Stimulated activated CD8-positive, alpha-beta memory T cell treated with anti-CD3 and anti-CD28 coated beads, Interleukin-4, amount 100 ng/mL, for 1 hour (primary cell): ENCODE measurements at places on chromosomes 4 and X.
A peak's percentile ranks its signal among the peaks of the same experiment; 100 is the strongest.

- DNase-seq = peak; percentile 56
Observed at GRCh38 chr4:77818602-77819403, at the start of gene CNOT6L. Gene CNOT6L, minus strand, starts transcription at chr4:77819368. Its CDS starts 60 bp downstream, at chr4:77819308.

DNA sequence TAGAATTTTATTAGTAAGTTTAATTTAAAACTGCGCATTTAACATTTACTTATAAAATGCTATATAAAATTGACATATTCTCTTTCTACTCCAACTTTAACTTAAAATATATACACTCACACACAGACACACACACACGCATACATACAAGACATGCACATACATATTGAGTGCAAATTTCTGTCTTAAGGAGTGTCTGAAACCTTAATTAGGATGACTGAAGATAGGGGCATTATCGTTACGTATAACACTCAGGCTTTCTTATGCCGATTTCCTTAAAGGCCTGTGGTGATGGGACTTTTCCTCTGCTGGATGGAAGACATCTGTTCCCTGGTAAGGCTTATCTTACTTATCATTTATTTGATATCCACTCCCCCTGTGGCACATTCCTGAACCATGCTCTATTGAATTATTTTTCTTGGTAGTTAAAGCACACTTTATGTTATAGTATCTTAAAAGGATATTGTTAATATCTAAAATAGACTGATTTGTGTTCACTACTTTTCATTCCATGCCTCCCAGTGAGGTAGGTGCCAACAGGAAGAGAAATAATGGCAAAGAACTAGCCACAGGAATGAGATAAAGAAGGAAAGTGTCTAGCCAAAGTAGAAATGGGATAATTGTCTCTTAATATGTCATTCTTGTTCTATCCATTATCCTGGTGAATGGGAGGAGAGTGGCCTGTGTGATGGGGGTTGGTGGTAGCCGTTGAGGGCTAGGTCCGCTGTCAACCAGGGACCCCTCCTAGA lies 92.9 kb upstream of the GPRIN3 start:
- DNase-seq = no peak

DNA sequence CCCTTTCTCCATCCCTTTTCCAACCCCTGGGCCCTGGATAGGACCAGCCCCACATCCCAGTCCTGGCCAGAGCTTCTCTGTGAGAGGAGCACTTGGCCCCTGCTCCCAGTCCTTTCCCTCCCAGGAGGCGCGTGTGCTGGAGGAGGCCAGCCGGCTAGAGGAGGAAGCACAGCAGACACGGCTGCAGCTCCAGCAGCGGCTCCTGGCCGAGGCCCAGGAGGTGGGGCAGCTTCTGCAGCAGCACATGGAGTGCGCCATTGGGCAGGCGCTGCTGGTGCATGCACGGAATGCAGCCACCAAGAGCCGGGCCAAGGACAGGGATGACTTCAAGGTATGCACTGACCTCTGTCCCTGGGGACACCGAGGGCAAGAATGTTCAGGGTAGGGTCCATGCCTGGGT lies 87.5 kb downstream of the EVC start:
- DNase-seq = no peak

- DNase-seq = no peak
Observed at GRCh38 chr4:8637456-8637984, 45.0 kb downstream of the CPZ start.

GRCh38 chrX:69196666-69197065 lies 31.4 kb upstream of the PJA1 start:
- DNase-seq = no peak

GRCh38 chr4:109764376-109764775 lies 34.5 kb upstream of the PLA2G12A start:
- DNase-seq = no peak

DNA sequence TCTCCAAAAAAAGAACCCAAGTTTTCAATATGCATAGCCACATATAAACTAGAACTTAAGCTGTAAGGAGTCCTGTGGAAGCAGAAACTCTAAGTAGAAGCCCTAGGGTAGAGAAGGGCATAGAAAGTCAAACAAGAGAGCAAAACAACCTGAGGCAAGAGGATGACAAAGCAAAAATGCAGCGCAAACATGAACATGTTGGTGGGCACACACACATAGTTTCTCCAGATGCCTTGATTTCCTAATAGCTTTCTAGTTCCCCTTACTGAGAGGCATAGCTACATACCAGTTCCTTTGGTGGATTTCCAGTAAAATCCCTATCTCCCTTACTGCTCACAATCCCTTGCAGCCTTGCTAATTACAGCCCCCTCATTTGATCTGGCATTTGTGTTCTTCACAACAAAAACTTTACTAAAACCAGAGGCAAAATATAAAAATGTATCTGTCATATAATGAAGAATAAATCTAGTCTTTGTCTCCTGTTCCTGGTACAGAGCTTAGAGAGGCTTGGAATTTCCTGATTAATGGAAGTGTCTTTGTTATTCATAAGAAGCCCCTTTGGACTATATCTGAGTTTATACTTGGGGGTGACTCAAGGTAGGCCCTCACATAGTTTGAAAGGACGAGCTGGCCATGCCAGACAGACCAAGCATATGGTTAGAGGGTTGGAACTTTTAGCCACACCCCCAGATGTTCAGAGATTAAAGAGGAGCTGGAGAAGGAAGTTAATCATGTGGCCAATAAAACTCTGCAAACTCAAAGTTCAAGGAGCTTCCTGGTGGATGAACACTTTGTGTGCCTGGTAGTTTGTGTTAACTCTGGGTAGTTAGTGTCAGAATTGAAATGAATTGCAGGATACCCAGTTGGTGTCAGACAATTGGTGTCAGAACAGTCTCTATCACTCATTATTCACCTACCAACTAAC lies 52.7 kb upstream of the ZCCHC13 start:
- DNase-seq = no peak

- no peak for DNase-seq
Observed at GRCh38 chr4:2352729-2353221, 65.7 kb downstream of the ZFYVE28 start.

DNA sequence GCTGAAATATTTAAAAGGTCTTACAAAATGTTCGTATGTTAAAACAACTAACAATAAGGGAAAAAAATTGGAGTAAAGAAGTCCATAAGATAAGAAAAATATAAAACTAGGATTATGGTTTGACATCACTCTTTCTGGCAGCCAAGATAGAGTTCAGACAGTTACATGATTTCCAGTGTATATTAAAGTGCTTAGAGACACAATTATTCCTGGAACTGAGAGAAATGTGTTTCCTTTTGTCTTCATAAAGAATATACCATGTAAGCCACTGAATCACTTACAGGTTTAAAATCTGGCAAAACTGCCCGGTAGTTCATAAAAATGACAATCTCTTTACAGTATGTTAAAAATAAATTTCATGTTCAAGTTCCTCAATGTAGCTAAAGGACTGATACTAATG lies 538.7 kb upstream of the ATOH1 start:
- no peak for DNase-seq

DNA sequence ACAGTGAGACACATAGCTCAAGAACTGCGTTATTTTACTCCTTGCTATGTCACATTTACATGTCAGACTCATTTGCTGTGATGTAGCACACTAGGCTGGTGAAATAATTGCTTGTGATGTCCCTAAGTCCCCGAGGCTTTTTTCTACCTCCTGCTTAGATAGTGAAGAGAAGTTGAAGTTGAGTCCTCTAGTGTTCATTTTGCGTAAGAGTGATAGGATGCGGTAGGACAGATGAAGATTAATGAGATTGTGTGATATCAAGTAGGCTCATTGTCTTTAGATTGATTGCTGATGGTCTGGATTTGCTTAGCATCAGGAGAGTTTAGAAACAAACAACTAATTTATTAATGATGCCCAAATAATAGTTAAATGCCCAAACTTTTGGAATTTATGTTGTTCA lies 173.6 kb upstream of the NUDT6 start:
- DNase-seq = no peak

- DNase-seq = no peak
Observed at GRCh38 chrX:37701588-37701987, 16.0 kb downstream of the XK start.

GRCh38 chrX:134544513-134545151 lies 84.7 kb downstream of the HPRT1 start:
- no peak for DNase-seq

- DNase-seq = no peak
Observed at GRCh38 chr4:77676842-77677241, 71.2 kb downstream of the CXCL13 start.

- DNase-seq = peak; percentile 52
Observed at GRCh38 chrX:149631234-149632165, at the start of gene TMEM185A. Gene TMEM185A, minus strand, starts transcription at chrX:149631792. Its CDS starts 212 bp downstream, at chrX:149631580.

- DNase-seq = no peak
Observed at GRCh38 chr4:123578276-123579029, 181.9 kb downstream of the SPRY1 start.

DNA sequence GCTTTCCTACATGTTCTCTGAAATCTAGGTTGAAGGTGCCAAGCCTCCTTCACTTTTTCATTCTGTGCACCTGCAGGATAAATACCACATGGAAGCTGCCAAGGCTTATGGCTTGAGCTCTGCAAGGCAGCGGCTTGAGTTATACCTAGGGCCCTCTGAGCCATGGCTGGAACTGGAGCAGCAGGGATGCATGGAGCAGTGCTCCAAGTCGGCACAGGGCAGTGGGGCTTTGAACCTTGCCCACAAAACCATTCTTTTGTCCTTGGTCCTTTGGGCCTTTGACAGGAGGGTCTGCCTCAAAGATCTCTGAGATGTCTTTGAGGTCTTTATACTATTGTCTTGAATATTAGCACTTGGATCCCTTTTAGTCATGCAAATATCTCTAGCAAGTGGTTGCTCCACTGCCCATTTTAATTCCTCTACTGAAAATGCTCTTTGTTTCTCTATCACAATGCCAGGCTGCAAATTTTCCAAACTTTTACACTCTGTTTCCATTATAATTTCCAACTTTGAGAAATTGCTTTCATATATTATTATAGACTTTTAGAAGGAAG lies 536.2 kb upstream of the KLHL4 start:
- DNase-seq = no peak

DNA sequence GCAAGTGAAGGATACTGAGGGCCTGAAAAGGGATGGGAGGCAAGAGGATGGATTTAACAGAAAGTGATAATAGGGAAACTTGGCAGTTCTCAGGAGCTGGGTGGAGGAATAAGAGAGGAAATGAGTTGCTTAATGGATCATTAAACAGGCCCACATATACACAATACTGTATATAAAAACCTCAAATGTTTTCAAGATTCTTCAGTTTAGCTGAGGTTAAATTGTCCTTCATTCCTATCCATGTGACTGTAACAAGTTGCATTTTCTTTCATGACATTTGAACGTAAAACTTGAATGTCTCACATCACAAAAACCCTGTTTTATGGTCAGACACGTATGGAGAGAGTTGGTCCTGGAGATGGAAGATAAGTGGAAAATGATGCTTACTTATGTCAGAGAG lies 76.5 kb upstream of the PLAC8 start:
- no peak for DNase-seq

GRCh38 chr4:79287718-79288117 lies 38.1 kb downstream of the NAA11 start:
- no peak for DNase-seq

- no peak for DNase-seq
Observed at GRCh38 chrX:154028502-154029184, 8.9 kb upstream of the IRAK1 start.

GRCh38 chr4:64158648-64159326 lies 250.5 kb downstream of the TECRL start:
- DNase-seq = peak; percentile 3

DNA sequence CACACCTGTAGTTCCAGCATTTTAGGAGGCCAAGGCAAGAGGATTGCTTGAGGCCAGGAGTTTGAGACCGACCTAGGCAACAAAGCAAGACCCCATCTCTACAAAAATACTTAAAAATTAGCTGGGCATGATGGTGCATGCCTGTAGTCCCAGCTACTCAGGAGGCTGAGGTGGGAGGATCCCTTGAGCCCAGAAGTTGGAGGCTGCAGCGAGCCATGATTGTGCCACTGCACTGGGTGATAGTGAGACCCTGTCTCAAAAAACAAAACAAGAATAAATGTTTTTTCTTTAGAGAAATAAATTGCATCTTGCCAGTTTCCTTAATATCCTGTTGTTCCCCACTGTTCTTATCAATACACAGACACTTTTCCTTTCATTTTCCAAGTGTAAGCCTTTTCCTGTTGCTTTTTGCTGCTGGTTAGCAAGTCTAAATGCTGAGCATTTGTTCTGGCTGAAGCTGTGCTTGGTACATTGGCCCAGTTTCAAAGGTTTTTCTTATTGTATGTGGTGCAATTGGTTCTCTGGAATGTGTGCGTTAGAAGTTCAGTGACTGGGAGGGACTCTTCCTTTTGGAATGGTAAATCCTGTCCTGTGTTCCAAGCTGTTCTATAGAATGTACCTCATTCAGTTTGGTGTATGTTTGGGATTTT lies 98.2 kb downstream of the AFF1 start:
- DNase-seq = no peak

GRCh38 chr4:10526429-10527222 lies 69.4 kb upstream of the ZNF518B start:
- no peak for DNase-seq

GRCh38 chr4:100372432-100372831 lies 145.4 kb downstream of the EMCN start:
- no peak for DNase-seq

DNA sequence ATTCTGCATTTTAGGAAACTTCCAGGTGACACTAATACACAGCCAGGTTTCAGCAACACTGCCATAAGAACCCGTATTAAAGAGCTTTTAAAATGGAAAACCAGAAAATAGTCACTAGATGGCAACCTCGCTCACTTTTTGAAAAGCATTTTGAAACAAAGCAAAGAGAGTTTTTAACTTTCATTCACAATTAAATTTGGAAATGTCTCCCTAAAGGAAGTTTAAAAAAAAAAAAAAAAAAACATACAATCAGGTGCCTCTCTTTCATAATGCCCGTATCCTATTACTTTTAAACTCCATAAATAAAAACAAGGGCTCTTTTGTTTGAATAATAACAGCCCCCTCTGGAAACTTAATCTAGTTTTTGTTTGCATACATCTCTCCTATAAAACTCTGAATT lies 20.3 kb downstream of the MEPE start:
- DNase-seq = no peak

- DNase-seq = no peak
Observed at GRCh38 chrX:30150196-30150895, 65.0 kb upstream of the MAGEB2 start.

DNA sequence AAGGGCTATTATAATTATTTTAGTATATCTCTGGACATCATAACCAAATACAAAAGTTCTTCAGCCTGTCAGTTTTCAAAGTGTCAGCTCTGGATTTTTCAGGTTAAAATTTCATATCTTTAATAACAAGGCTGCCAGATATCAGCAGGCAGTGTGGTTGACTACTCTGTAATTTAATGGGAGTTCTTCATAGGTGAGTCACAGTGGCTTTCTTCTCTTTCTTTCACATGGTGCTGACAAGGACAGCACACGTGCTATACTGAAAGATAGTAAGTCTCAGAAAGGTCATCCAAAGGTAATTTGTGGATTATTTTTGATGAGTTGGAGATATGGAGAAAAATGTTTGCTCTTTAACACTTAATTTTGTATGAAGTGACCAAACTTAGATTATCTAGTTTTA lies 43.2 kb downstream of the GALNT7 start:
- DNase-seq = no peak
